ENCODE measurements at places on chromosomes 12 and 14.

GRCh38 chr12:14443531-14443930 is 78.0 kb downstream of the ATF7IP start:
- DNase-seq = peak; percentile 58

DNA sequence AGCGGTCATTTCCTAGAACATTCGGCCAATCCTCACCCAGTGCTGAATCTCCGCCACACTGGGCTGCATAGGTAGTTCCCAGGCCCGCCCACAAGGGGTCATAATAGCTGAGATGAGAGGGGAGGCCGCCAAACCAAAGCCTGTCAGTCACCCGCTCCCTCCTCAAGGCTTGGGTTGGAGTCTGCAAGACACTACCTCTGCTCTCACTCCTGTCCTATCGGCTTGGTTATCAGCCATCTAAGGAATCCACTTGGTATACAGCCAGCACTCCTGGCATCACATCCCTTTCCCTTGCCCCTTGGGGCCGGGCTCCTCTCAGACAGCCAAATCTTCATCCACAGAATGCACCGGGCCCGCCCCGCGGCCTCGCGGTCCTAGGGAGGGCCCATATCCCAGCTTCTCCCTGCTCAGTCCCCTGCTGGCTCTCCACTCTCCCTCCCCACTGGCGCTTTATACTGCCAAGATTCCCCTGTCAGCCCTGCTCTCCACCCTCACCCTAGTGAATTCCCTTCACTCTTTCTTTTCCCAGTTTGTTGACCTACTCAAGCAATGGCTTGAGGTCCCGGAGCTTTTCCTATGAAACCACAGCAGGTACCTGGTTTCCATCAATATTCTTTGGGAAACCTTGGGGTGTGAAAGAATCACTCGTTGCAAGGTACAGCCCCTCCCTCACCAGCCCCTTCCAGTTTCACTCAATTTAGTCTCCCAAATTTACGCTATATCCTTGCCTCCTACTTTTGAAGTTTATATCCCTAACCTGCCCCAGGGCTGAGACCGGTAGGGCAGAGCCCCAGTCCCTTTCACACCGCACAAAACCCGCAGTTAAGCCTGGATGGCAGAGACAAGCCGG is 1.4 kb downstream of the IFFO1 start:
- peak; percentile 78 for DNase-seq

GRCh38 chr12:66640691-66641460 is 38.0 kb downstream of the GRIP1 start:
- no peak for DNase-seq

DNA sequence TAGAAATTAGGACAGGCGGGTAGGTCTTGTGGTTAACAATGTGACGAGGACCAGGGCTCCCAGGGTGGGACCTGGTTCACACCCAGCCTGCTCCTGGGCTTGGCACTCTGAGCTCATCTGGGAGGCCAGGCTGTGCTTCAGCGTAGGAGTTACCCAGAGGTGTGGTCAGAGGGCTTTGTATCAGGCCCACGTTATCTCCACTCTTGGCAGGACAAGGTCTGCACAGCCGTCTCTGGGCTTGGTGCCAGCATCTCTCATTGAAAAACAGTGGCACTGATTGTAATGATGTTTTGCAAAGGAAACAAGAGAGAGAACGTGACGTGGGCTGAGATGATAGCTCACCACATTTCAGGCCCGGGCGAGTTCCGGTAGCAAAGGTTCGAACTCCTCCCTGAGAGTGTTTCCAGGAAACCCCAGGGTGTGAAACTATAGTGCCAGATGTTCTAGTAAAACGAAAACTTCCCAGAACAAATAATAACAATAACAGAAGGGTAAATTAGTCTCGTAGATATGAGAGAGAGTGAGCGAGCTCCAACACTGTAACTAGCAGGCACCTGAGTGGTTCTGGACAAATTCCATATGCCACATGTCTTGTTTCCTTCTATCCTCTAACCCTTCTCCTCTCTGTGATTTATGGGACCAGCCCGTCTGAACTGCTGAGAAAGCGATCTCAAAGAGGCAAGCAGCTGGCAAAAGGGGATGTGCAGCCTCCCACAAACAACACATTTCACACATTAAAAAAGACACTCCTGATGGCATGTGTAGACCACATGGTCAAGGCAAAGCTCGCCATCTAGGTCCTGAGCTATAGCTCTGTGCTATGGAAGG is 227.3 kb downstream of the KTN1 start:
- DNase-seq = peak; percentile 77

- no peak for DNase-seq
Observed at GRCh38 chr12:26715232-26715631, 117.8 kb downstream of the ITPR2 start.

GRCh38 chr14:90658541-90658967 is 157.7 kb downstream of the TTC7B start:
- no peak for DNase-seq

GRCh38 chr12:89069431-89069830 is 282.9 kb downstream of the DUSP6 start:
- no peak for DNase-seq

DNA sequence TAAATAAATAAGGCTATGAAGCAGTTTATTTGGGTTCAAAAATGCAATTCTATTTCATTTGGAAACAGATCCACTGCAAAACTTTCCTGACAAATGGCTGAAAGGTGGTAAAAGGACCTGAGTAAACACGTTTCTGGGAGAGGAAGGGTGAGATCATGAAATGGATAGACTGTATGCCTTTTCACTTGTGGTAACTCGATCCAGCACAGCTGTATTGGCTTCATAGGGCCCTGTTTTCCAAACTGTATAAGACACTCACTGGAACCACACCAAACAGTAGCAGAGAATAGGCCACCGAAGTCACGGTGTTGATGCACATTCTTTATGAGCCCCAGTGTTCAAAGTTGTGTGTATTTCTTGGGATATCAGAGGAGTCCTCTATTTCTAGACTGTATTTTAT is 325.2 kb upstream of the DIO2 start:
- peak; percentile 6 for DNase-seq

DNA sequence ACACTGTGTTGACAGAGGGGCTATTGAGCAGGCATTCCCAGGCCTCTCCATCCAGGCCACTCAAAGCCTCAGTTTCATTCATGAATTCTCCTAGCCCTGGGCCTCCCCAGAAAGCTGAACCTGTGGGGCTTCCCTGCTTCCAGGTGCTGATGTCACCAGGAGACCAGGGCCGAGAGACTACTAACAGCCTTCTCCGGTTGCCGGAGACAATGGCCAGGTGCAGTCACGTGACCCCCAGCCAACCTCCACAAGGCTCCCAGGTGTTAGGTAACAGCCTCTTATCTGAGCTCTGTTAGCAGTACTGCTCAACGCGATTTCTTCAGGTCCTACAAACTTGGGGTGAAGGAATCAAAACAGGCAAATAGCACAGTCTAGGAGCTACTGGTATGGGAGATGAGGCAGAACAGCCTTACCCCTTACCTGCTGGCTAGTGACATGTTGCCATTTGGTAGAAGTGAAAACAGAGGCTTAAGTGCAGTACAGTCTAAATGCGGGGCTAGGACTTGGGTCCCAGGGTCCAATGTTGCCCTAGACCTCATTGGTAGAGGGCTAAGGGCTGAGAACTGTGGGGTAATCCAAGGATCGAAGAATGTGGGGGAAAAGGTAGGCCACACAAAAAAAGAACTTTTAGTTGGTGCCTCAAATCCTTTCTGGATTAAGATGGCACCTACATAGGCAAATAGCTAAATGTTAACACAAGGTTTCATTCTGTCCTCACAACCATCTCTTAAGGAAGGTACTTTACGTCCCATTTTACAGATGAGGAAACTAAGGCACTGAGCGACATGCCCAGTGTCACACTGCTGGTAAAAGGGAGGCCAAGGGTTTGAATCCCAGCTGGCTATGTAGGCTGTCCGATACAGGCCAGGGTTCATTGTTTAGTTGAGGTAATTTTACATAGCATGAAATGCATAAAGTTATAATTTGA is 3.8 kb downstream of the CCDC88C start:
- no peak for DNase-seq

DNA sequence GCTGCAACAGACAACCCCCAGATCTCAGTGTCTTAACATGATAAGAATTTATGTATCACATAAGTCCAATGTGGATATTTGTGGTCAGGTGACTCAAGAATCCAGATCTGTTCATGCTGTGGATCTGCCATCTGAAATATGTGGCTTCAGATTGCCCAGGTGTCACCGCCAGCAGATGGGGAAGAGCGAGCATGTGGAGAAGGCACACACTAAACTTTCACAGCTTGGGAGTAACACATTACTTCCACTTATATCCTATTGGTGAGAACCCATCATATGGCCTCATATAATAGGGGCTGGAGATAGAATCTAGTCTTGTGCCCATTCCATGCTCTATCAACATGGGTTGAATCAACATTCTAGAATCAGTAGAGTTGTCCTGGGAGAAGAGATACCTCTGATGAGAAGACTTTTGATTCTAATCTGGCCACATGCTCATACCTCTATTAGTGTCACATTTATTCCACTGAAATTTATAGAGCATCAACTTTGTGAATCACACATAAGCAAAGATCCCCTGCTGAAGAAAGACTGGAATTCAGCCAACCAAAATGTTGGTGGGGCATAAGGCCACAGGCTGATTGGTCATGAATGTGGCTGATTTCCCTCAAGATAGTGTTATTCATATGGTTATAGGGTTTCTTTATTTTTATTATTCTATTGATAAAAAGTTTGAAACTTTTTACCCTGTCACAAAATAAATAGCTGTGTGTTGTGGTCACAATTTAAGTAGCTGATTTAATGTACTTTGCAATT is 6.0 kb upstream of the CALCOCO1 start:
- DNase-seq = peak; percentile 62

- peak; percentile 74 for DNase-seq
Observed at GRCh38 chr12:79886917-79887519, 47.9 kb downstream of the PPP1R12A start.

DNA sequence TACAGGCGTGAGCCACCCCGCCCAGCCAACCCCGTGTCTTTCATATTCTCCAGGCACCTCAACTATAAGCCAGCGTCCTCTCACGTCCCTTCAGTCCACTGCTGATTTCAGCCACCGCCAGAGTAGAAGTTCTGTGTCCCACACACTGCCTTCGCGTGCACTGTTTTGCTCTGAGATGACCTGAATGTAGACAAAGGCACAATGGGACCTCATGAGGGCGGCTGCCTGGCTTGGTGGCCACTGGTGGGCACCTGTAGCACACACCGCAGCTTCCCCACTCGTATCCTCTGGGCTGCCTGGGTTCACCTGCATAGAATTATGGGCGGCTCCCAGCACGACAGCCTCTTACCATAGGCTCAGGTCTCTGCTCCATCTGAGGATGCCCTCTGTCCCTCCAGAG is 57.2 kb downstream of the GPR68 start:
- no peak for DNase-seq

- peak; percentile 51 for DNase-seq
Observed at GRCh38 chr12:121955258-121956237, 37.2 kb downstream of the CFAP251 start.

DNA sequence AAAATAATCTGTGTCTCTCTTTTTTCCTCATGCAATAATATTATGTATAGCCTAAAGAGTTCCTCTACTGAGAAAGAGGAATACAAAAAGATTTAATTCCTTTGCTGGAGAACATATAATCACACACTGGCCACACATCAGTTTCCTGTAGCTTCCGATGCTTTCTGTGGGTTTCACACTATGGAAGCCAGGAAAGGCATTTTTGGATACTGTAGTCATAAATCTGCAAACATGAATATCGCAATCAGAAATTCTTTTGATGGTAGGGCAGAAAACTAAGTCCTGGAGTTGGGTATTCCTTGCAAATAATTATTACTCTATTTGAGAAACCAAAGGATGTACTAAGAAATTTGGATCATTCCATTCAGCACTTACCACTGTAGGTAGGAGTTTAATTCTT is 260.0 kb downstream of the ACSS3 start:
- peak; percentile 7 for DNase-seq

- no peak for DNase-seq
Observed at GRCh38 chr14:27712364-27712763, 1054.2 kb upstream of the FOXG1 start.

DNA sequence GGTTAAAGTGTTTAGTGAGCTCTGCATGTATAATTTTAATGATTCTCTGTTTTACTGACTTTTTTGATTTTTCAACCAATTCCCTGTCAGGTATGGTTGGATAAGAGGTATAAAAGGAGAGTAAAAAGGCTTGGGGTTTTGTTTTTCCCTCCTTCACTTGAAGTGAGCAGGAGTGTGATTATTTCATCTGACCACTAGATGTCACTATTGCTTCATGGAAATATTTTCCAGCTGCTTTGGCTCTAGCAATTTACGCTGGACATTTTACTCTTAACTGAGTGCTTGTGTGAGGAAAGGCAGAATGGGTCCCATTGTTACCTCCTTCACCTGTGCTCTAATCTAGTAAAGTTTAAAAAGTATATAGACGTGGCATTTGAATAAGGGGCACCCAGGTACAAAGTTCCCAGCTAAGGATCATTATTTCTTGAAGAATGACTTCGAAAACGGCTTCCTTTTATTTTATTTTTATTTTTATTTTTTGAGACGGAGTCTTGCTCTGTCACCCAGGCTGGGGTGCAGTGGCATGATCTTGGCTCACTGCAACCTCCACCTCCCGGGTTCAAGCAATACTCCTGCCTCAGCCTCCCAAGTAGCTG is 66.5 kb downstream of the TBC1D30 start:
- DNase-seq = peak; percentile 74

- DNase-seq = peak; percentile 73
Observed at GRCh38 chr12:46377678-46378077, 5.1 kb upstream of the SLC38A2 start.

DNA sequence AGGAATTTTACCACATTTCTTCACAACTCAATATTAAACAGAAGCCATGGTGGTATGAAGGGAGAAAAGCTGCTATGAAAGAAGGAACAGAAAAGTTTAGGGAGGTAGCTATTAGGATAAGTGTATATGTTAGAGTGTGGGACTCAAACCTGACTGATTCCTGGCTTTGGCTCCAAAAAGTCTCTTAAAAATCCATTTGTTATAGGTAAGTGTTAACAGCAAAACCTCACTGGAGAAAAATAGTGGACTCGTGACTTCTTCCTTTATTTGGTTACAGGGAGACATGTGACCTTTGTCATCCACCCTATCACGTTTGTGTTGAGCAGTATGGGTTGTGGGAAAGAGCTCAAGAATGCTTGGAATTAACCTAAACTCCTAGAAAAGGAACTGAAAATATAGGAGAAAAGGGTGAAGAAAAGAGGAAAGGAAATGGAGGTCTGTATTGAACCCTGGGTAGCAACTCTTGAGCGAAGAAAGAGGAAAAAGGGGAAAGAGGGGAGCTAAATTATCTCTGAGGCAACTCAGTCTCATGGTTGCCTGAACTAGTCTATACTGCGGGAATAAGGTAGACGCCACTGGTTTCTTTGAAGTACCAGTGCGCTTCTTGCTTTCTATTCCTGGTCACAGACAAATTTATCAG is 3.6 kb upstream of the EID3 start:
- no peak for DNase-seq

GRCh38 chr14:52067873-52068614 is 815 bp downstream of the NID2 start:
- DNase-seq = peak; percentile 39

GRCh38 chr14:65003394-65003793 is 16.7 kb downstream of the FNTB start:
- DNase-seq = peak; percentile 48

DNA sequence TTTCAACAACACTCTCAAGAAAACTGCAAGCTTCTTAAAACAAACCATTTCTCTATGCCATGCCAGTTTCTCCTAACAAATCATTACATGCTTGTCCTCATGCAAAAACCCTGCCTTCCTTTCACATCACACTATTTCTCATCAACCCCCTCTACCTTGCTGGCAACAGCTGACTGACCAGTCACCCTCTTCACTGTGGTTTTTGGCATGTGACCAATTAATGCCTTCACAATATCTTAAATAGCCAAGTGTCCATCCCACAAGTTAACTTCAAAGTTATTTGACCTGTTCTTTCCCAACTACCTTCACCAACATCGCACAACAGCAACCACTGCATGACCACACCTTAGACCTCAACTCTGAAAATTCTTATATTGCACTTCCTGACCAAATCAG is 159.6 kb downstream of the CEP128 start:
- DNase-seq = peak; percentile 42

Data from fibroblast of mammary gland (primary cell).